ENCODE measurements at places on chromosomes 2 and 18. TPM values are rescaled to one million over a fixed set of nuclear protein-coding genes. Genes with fewer than 3 reads are reported as not detected.

GRCh38 chr18:33744032-33744697, 166.1 kb downstream of the ASXL3 start:
- no peak for DNase-seq
- H3K36me3 ChIP-seq = no peaks in the 10 kb centered on the region
- H3K4me1 ChIP-seq = no peaks in the 10 kb centered on the region
- H3K27ac ChIP-seq = no peak overlapping the region
- no peak overlapping the region for H3K4me3 ChIP-seq

DNA sequence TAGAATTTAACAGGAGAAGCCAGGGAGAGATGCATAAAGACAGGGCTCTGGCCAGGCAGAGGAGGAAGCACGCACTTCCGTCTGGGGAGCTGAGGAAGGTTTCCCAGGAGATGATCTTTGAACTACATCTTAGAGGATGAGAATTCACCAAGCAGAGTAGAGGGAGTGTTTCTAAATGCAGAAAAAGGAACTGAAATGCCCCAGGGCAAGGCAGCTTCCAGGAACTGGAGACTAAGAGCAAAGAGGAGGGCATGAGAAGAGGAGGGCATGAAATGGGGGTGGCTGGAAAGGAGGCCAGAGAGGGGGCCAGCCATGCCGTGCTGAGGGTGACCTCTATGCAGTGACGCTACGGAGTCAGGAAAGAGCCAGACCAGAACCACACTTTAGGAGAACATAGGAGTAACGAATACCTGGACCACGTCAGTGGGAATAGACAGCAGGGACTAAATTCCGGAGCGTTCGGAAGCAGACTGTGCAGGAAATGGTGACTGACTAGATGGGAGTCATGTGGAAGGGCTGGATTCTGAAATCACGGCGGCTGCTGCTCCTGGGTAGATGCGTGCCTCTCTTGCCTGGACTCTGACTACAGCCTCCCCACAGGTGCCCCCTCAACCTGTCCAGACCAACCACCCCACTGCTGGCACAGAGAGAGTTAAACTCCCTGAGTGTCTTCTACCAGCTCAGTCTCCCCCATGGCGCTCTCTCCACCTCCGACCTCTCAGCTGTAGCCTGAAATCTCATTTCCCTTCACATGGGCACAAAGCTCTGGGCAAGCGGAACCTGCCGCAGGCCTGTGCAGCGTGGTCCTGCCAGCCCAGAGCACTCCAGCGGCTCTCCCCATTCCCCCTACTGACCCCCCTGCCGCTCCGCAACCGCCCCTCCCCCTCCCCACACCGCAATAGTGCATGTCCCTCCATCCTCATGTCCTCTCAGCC, 87.0 kb upstream of the RTN4 start:
- no peak overlapping the region for H3K4me3 ChIP-seq
- no peaks in the 10 kb centered on the region for H3K36me3 ChIP-seq
- H3K27ac ChIP-seq = no peak overlapping the region

GRCh38 chr2:69272803-69273471, 114.1 kb downstream of the GFPT1 start:
- no peak overlapping the region for H3K27ac ChIP-seq
- H3K4me1 ChIP-seq = no peaks in the 10 kb centered on the region
- H3K4me3 ChIP-seq = no peak overlapping the region
- peaks cover 31% of the 10 kb centered on the region for H3K27me3 ChIP-seq

DNA sequence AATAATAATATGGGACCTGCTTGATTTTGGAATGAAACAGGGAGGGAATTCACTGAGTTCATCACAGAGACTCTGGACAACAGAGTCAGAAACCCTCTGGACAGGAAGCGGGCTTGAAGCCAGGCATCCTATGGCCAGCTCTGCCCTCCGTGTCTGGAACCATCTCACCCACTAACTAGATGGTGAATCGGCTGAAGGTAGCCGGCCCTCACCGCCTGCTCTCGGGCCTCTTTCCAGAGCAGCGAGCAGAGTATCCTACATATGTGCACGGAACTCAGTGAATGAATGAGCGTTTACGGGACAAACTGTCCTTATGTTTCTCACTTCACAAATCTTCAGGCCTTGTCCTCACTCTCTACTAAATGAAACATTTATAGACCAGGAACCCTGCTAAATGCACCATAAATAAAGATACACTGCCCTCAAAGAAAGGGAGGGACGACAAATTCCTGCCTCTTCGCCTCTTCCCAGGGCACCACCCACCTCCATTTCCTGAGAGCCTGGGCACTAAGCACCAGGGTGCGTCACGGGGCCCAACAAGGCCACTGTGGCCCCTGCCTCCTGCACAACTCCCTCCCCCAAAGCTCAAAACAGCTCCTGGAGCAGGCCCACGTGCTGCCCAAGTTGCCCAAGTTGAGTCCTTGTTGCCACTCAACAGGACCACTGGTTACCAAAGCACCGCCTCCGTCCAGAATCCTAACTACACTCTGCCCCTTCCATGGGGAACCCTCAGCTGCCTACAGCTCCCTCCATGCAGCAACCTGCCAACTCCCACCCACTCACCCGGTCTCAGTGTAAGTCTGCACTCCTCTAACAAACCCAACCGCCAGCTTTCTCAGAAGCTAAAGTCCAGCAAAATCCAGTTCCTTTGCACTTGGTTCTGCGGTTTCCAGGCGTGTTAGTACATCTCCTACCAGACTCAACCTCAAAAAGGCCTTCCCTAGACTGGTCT, 1.7 kb downstream of the TBC1D8 start:
- peaks cover 23% of the 10 kb centered on the region for H3K27me3 ChIP-seq
- peaks cover 24% of the 10 kb centered on the region for H3K4me1 ChIP-seq
- no peak overlapping the region for H3K27ac ChIP-seq
- peak overlapping the region; percentile 64 for H3K4me3 ChIP-seq
- H3K36me3 ChIP-seq = no peaks in the 10 kb centered on the region
- DNase-seq = no peak

- no peak for DNase-seq
- no peak overlapping the region for H3K27ac ChIP-seq
These were observed 4.6 kb upstream of the MLPH start for GRCh38 chr2:237482485-237482884.

DNA sequence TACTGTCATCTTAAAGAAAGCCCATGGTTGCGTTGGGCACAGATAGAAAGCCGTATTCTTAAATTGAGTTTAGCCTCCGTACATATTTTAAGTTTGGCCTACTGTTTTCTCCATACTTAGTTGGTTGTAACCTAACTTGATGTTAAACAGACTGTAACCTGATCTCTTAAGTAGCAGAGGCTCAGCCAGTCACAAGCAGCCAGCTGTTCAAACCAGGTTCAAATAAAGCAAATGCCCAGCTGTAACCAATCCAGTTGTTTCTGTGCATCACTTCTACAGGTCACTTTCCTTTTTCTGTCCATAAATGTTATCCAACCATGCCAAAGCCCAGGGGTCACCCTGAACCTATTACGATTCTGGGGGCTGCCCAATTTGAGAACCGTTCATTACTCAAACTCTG, 10.0 kb upstream of the THADA start:
- H3K27me3 ChIP-seq = no peaks in the 10 kb centered on the region
- H3K4me1 ChIP-seq = peaks cover 4% of the 10 kb centered on the region
- H3K27ac ChIP-seq = no peak overlapping the region
- no peak for DNase-seq
- H3K4me3 ChIP-seq = no peak overlapping the region

DNA sequence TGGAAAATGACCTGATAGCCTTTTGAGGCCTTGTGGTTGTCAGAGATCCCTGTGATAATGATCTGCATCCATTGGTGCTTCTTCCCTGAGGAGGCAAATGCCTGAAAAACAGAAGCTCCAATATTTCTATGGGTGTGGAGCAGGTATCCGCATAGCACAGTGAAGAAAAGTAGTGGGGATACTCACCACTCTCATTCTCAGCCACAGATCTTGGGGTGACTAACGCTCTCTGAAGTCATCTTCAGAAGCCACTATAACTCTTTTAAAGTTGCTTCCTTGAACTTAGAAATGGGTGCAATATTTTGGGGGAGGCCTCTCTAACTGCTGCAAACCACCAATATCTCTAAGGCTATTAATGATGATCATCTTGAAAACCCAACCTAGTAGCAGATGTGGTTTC, 46.2 kb downstream of the ARHGAP15 start:
- H3K4me1 ChIP-seq = peaks cover 51% of the 10 kb centered on the region
- H3K4me3 ChIP-seq = no peak overlapping the region
- H3K27me3 ChIP-seq = no peaks in the 10 kb centered on the region
- peak; percentile 38 for DNase-seq
- peaks cover 25% of the 10 kb centered on the region for H3K36me3 ChIP-seq
- H3K27ac ChIP-seq = no peak overlapping the region

GRCh38 chr2:197706839-197707207, 1.7 kb downstream of the MARS2 start:
- H3K36me3 ChIP-seq = peaks cover 31% of the 10 kb centered on the region
- H3K4me3 ChIP-seq = peak overlapping the region; percentile 80

DNA sequence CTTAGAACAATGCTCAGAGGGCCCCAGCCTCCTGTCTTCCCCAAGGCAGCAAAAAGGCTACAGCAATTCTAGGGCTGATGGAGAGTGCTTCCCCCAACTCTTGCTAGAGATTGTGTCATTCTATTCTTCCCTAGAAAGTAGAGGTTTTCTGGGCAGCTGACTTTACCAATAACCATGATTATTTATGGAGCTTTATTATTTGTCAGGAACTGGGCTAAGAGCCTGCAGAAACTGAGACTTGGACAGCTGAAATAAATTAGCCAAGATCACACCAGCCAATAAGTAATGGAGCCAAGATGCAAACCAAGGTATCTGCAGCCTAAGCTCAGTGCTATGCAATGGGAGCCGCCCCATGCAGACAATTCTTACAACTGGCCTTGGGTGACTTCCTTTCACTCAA, 84.8 kb downstream of the CCBE1 start:
- H3K4me3 ChIP-seq = no peak overlapping the region
- no peaks in the 10 kb centered on the region for H3K4me1 ChIP-seq
- H3K36me3 ChIP-seq = no peaks in the 10 kb centered on the region
- H3K27ac ChIP-seq = no peak overlapping the region

GRCh38 chr18:30588673-30589164, 453.8 kb downstream of the DSC3 start:
- no peak for DNase-seq
- no peaks in the 10 kb centered on the region for H3K27me3 ChIP-seq
- H3K36me3 ChIP-seq = no peaks in the 10 kb centered on the region
- H3K27ac ChIP-seq = no peak overlapping the region
- no peak overlapping the region for H3K4me3 ChIP-seq

DNA sequence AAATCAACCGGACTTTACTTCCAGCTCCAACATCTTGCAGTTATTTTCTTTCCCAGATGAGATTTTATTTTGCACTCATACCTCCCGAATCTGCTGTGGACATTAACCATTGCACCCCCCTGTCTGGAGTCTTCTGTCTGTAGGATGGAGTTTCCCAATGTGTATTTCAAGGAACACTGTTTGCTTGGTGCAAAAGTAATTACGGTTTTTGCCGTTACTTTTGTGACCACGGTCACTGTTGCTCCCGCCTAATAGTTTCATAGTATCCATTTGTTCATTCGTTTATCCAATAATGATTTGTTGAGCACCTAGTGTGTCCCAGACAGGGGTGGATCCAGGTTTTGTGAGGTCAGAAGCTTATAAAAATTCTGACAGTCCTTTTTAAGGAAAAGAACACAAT, 90.3 kb upstream of the BCL11A start:
- H3K4me3 ChIP-seq = no peak overlapping the region
- no peaks in the 10 kb centered on the region for H3K27me3 ChIP-seq
- no peak for DNase-seq
- H3K36me3 ChIP-seq = no peaks in the 10 kb centered on the region
- H3K4me1 ChIP-seq = no peaks in the 10 kb centered on the region
- no peak overlapping the region for H3K27ac ChIP-seq

DNA sequence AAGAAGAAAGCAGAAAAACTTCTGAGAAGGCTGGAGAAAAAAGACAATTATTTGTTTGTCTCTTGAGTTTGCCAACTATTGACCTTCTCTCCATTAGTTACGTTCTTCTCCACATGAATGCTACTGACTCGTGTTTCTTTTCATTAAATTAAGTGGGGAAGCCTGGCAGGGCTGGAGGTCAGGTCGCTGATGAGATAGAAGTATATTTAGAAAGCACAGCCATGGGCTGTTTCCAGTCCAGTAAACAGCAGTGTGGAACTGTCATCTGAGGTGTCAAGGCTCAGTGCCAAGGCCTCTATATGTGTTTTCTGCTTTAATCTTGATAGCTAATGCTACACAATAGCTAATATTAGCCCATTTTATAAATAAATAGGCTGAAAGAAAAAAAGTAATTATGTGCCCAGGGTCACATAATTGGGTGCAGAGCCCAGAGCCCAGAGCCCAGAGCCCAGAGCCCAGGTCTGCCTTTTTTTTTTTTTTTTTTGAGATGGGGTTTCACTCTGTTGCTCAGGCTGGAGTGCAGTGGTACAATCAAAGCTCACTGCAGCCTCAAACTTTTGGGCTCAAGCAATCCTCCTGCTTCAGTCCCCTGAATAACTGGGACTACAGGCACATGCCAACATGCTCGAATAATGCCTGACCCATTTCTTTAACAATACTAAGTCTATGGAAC, 6.3 kb downstream of the MSGN1 start:
- H3K4me3 ChIP-seq = no peak overlapping the region
- no peaks in the 10 kb centered on the region for H3K36me3 ChIP-seq
- H3K27ac ChIP-seq = no peak overlapping the region
- no peak for DNase-seq
- H3K27me3 ChIP-seq = peaks cover 10% of the 10 kb centered on the region

- H3K4me1 ChIP-seq = no peaks in the 10 kb centered on the region
- no peak for DNase-seq
- no peak overlapping the region for H3K4me3 ChIP-seq
- no peak overlapping the region for H3K27ac ChIP-seq
These were observed 24.4 kb downstream of the SERTAD2 start for GRCh38 chr2:64629329-64629781.

GRCh38 chr2:64679673-64680425, 26.1 kb upstream of the SERTAD2 start:
- DNase-seq = peak; percentile 40
- peak overlapping the region; percentile 34 for H3K27ac ChIP-seq
- no peaks in the 10 kb centered on the region for H3K27me3 ChIP-seq

DNA sequence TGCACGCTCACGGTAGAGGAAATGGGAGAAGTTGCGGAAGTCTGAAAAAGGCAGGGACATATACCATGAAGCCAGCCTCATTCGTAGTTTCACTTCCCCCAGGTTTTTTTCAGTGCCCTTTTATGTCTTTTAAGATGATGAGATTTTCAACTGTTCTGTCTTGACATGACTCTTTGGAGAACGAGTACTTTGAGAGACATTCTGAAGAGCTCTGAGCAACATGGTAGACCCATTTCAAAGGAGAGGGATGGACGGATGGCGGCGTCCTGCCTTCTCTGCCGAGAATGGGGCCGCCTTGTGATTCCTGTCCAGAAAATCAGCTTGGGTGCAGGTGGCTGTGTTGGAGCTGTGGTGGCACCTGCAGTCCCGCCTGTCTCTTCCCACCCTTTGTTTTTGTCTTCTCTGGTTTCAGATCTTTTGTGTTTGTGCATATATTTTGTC, 41.7 kb downstream of the SH3BP4 start:
- DNase-seq = no peak
- no peak overlapping the region for H3K4me3 ChIP-seq
- no peaks in the 10 kb centered on the region for H3K36me3 ChIP-seq
- no peaks in the 10 kb centered on the region for H3K4me1 ChIP-seq
- H3K27ac ChIP-seq = no peak overlapping the region
- H3K27me3 ChIP-seq = peaks cover 10% of the 10 kb centered on the region

GRCh38 chr2:189426886-189427285, 14.4 kb upstream of the WDR75 start:
- no peaks in the 10 kb centered on the region for H3K27me3 ChIP-seq
- H3K4me3 ChIP-seq = no peak overlapping the region
- H3K27ac ChIP-seq = no peak overlapping the region

The SETBP1 gene
- 6.3 TPM for total RNA-seq

The LYG2 gene
- total RNA-seq = not detected

The ELOA2 gene
- total RNA-seq = not detected

The L3MBTL4 gene
- total RNA-seq = 0.21 TPM

The DPP10 gene
- not detected for total RNA-seq

The KCNG2 gene
- total RNA-seq = not detected
